A673 (cell line): ENCODE measurements at places on chromosomes 13 and 19.

DNA sequence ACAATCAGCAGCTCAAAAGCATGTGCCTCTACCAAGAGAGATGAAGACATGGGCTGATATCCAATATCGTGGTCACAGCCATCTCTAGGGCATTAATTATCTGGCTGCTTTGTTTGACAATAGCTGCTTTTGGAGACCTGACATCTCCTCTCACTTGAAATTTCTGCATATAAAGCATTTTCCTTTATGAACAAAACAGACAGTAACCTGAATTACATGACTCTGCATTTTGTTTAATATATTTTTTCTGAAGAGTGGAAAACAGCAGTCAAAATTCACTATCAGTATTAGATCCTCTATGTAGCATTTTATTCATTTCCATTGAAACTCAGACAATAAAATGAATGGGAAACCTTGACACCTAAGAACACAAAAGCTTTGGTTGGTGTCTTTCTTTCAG, 42.4 kb upstream of the ESD start:
- no peak for DNase-seq

DNA sequence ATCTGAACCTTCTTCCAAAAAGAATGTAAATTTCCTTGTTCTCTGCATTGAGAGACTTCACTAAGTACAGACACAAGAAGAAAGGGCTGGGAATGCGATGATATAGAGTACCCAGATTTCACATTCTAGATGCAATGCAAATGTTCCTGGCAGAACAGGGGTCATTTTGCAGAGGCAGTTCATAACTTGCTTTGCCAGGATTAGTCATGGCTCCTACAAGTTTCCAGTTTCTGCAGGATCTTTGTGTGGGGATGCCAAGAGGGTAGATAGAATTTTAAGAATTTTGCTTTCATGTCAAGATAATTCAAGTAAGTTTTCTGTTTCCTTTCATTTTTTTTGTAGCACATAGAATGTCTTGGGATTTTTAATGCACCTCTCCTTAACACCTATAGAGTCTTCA, 181.2 kb downstream of the FGF9 start:
- no peak for DNase-seq

DNA sequence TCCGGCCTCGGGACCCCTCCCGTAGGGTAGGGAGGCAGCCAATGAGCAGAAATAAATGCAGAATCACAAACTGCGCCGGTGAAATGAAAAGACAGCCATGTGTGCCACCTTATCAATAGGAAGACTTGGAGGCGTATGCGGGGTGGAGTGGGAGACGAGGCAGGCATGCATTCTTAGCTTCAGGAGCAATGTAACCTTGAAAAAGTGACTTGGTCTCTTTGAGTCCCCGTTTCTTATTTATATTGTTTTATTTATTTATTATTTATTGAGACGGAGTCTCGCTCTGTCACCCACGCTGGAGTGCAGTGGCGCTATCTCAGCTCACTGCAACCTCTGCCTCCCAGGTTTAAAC, 16.0 kb downstream of the SSC5D start:
- DNase-seq, result no peak

DNA sequence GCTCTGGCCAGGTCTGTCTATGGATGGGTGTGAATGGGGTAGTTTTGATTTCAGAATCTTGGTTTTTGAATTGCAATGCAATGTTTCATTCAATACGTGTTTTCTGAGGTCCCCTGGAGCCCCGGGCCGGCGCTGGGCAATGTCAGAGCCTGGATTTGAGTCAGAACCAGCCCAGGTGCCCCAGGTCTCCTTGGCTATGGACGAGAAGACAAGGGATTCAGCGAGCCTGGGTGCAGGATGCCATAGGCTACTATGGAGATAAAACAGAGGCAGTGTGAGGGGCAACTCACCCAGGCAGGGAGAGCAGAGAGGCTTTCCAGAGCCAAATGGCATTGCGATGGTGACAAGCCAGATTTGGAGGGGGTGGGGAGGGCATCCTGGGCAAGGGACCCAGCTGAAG, 1.2 kb upstream of the RPL13A start:
- DNase-seq, result no peak

- DNase-seq, result no peak
Observed at GRCh38 chr19:5892772-5893275, 10.8 kb downstream of the NDUFA11 start.

DNA sequence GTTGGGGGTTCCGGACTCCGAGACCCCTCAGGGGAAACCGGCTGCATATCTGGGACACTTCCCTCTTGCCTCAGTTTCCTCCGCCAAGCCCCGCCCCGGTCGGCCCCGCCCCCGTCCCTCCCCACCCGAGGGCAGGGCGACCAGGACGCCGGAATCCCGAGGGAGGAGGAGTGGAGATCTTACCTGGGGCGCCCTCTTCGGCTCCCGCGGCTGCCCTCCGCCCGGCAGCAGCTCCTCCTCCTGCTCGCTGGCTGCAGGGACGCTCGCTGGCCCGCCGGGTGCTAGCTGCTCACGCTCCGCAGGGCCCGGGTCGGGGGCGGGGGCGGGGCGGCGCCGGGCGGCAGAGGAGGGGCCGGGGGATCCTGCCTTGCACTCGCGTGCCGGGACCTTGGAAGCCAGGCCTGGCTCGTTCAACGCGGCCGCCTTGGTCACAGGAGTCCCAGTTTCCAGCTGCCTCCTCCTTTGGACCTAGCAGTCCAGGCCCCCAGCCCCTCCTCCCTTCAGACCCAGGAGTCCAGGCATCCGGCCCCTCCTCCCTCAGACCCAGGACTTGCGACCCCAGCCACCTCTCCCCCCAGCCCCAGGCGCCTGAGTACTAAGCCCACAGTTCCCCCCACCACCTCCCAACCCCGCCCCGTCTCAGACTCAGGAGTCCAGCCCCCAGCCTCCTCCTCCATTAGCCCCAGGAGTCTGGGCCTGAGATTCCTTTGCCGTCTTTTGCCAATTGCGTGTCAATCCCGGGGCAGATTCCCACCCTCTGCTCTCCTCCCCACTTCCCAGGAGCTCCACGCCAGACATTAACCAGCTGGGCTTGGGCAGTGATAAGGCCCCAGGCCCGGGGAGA, at the start of gene NTF4:
Gene NTF4, minus strand, starts transcription at position 51 of the 844 bp plus-strand sequence. CDS start 2,821 bp downstream, outside the sequence.
- DNase-seq, result peak; percentile 40

- no peak for DNase-seq
Observed at GRCh38 chr13:21871919-21872318, 201.0 kb downstream of the FGF9 start.

DNA sequence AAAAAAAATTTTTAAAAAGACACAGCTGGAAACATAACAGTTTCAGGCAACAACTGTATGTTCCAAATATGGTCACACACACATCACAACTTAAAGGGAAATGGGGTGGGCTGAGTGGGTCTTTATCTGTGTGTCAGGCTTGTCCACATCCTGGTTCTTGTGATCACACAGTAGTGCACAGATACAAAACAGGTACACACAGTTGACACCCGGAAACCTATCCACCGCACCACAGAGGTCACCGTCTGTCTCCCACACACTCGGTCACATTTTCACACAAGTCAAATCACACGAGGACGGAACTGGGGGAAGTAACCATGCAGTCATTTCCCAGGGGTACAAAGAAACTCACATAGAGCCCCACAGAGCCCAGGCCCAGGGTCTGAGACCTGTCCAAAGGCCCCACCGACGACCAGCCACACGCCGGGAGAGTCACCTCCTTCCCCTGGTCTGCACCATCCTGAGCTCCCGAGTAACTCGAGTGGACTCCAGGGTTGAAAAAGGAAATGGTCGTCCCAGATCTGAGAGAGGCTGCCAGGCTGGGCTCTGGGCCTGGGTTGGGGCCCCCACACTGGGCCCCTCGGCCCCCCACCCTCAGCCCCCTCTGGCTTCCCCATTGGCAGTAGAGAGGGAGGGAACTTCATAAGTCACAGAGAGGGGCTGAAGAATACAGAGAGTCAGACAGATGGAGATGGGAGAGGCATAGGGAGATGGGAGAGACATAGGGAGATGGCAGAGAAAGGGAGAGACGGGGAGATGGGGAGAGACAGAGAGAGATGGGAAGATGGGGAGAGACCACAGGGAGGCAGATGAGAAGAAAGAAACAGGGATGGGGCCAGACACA, 1.3 kb upstream of the PPAN start:
- no peak for DNase-seq

DNA sequence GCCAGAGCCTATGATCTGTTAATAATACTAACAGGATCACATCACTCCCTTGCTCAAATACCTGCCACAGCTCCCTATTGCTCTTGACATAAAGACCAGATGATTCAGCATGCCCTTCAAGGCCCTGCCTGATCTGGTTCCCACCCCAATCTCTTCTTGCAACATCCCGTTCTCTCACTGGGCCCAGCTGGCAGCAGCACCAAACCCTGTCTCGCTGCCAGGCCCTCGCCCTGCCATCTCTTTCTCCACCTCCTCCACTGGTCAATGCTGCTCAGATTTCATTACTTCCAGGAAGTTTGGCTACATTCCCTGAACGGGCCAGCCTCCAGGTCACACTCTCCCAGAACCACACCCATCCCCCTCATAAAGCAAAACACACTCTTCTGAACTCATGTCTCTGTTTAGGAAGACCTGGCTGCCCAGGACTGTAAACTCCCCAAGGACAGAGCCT, 8.6 kb upstream of the BCAT2 start:
- no peak for DNase-seq

DNA sequence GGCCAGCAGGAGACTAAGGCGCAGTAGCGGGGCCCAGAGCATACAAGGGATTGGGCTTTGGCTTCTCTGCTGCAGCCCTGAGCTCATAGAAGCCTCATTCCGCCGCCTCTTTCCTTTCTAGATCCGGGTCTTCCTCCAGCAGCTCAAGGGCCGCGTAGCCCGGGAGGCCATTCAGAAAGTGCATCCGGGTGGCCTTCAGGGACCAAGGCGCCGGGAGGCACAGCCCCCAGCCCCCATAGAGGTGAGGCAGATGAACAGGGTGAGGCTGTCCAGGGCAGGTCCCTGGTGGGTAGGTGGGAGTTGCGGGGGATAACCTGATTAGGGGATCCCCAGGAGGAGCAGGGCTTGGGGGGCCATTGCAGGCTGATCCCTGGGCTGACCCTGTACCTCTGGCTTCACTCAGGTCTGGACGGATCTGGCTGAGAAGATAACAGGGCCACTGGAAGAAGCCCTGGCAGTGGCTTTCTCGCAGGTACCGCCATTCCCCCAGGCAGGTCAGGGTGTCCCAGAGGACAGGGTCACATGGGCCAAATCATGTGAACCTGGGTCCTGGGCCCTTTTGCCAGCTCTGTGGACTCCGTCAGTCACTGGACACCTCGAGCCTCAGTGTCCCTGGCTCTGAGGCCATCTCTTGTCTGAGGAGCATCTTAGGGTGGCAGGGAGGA, 1.3 kb downstream of the SNAPC2 start:
- no peak for DNase-seq

GRCh38 chr13:98496479-98496791, 80.5 kb downstream of the STK24 start:
- no peak for DNase-seq

- no peak for DNase-seq
Observed at GRCh38 chr13:60009300-60010253, 154.2 kb downstream of the DIAPH3 start.

DNA sequence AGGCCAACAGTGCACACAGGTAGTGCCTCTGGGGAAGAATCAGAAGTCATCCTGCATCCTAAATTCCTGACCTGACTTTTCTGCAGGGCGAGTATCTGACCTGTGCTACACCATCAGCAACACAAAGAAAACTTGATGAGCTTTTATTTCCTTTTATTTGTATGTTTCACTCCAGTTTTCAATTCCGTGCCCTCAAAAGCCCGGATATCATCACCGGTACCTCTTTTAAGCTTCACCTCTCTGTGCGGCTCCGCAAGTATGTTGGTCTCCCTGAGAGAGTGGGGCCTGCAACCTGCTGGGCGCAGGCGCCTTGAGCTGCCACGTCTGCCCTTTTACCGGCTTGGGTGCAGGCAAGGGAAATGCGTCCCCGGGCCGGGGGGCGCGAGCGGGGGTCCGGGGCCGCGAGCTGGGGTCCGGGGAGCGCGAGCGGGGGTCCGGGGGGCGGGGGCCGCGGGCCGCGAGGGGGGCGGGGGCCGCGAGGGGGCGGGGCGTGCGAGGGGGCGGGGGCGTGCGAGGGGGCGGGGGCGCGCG, 4.3 kb upstream of the DUXA start:
- peak; percentile 41 for DNase-seq

DNA sequence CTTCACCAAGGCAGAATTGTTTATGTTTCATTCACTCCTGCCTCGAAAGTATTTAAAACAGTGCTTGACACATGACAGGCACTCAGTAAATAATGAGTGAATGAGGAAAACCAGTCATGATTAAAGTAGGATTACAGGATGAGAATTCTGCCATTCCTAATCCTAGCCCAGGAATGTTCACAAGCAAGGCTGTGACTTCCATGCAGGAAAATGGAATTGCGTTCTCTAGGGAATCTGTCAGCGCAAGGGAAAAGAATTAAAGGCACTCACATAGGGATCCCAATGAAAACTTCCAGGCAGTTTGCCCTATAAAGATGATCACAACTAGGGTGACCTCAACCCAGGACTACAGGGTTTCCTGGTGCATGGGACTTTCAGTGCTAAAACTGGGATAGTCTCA, 143.4 kb downstream of the CYSLTR2 start:
- no peak for DNase-seq

GRCh38 chr13:33178209-33178840, 107.2 kb downstream of the STARD13 start:
- DNase-seq, result peak; percentile 85

DNA sequence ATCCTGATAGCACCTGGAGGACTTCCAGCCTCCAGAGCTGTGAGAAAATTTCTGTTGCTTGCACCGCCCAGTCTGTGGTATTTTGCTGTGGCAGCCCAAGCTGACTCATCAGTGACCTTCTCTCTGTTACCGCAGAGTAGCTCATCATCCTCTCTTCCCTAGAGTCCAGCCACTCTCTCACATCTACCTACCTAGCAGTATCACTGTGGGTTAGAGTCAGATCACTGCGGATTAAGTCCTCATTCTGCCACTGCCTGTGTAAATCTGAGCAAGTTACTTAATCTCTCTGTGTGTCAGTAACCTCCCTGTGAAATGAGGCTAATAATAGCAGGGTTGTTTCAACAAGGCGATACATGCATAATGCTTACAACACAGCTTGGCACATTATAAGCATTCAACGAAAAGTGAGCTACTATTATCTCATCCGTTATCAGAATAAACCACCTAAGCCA, 40.3 kb upstream of the USPL1 start:
- DNase-seq, result no peak

DNA sequence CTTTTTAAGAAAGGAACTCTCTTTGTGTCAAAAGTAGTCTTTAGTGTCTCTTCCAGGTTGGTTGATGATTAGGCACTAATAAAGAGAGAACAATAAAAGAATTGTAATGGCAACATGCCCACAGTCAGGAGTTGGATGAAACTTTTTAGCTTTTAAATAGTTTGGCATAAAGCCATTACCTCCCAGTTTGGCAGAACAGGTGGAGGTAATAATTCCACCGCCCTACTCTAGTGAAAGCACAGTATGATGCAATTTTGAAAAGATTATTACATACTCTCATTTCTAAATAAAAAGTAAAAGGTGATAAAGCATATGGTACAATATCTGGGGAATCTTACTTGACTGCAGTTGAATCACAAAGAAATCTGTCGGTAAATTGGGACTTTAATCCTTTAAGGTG, 497.6 kb downstream of the SUCLA2 start:
- DNase-seq, result no peak

GRCh38 chr19:40200341-40201099, 9.3 kb downstream of the MAP3K10 start:
- DNase-seq, result no peak
